Pulmonary artery endothelial cell (primary cell): ENCODE measurements at places on chromosomes 5 and 9. TPM values are rescaled to one million over a fixed set of nuclear protein-coding genes. Genes with fewer than 3 reads are reported as not detected.

DNA sequence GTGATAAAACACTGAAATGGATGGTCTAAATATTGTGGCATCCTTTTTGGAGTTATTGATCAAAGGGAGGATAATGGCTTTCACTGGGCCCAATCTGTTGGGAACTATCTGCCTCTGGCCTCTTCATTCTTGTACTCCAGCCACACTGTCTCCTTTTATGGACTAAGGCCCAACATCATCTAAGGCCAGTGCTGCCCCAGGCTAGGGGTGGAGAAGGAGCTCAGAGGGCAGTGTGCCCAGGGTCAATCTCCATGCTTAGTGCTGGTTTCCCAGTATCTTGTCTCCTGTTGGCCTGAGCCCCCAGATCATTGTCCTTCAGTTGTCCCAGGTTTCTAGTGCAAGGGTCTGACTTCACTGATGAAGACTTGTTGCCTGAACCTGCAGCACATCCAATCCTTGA lies 26.4 kb upstream of the JMY start:
- DNase-seq = no peak

CYLC2 gene
- total RNA-seq = not detected in 2 replicates

DNA sequence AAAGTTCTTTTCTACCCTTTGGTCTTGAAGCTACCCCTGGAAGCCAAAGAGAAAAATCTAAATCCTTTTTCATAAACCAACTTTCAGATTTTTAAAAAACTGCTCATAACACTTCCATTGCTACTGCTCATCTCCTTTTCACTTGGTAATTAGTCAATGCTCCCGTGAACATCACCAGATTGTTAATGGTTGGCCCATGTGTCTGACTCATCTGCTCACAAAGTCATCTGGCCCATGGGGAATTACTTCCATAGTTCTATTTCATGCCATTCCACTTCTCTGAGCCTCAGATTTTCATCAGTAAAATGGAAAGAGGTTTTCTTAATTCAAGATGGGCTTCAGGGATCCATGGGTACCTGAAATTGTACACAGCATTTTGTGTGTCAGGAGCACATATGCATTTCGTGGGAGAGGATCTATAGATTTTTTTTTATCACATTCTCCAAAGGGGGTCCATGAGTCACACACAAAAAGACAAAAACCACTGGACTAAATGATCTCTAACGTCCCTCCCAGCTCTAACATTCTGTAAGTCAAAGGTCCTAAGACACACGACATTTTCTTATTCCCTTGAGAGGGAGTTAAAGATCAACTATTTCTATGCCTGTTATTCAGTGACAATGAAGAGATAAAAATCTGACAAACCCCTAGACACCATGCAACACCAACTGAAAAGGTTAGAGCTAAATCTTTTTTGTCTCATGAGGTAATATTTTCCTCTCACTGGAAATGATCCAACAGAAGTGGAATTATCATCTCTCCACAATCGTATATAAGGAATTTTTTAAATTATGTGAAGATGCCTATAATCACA lies 75.4 kb downstream of the TEX10 start:
- DNase-seq = no peak

- DNase-seq = no peak
Observed at GRCh38 chr5:76582230-76583162, 40.7 kb downstream of the F2RL2 start.

DNA sequence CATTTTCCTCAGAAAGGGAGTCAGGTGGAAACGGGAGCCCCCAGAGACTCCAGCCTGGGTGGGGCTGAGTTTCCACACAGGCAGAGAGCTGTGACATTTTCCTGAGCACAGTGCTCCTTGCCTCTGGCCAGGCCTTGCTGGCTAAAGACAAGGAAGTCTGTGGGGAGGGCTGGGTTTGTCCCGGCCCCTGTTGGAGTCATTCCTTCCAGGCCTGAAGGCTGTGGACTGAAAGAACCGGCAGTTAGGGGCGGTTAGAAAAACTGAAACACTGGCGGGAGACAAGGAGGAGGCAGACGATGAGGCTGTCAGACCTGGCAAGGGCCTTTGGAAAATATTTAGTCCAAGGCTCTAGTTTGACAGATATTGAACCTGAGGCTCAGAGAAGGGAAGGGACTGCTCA lies 29.9 kb downstream of the COL15A1 start:
- DNase-seq = no peak

- DNase-seq = no peak
Observed at GRCh38 chr9:35828716-35829083, at the start of gene FAM221B. TSS of gene FAM221B (minus strand) at chr9:35828732. CDS start at chr9:35826161, 2,571 bp downstream.

DNM1 gene
- 0.33 and 0.39 TPM in 2 replicates for total RNA-seq

SPEF2 gene
- 0.88 and 0.92 TPM in 2 replicates for total RNA-seq

DNA sequence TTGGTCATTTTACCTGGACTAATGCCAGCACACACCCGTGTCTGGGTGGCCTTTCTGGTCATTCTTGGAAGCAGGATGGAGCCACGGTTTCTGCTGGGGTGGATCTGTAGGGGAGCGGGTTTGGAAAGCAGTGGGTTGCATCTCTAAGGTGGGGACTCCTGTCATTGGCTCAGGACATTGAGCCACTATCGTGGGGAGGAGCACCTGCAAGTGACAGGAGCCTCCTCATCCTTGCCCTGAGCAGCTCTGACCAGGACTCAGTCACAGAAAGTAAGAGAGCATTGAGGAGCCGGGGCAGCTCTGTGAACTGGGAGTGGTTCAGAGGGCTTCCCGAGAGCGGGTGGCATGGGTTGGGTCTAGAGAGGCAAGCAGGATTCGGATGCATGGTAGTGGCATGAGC lies 3.7 kb downstream of the B4GALT7 start:
- DNase-seq = no peak

DNA sequence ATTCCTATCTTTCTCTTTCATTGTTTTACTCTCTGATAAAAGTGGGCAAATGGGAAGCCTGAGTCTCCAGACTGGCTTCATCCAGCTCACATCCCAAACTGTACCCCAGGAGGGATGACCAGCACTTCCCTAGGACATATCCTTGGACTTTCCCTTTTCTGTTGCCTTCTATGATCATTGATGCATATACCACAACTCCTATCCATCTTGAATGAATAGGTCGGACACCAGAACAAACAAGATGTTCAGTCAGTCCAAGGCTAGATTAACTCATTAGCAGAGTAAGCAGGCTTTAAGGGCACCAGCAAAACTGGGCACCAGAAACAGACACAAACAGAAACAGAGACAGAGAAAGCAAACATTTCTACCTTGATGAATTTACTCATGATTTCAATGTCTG lies 159.1 kb upstream of the RGMB start:
- no peak for DNase-seq

DNA sequence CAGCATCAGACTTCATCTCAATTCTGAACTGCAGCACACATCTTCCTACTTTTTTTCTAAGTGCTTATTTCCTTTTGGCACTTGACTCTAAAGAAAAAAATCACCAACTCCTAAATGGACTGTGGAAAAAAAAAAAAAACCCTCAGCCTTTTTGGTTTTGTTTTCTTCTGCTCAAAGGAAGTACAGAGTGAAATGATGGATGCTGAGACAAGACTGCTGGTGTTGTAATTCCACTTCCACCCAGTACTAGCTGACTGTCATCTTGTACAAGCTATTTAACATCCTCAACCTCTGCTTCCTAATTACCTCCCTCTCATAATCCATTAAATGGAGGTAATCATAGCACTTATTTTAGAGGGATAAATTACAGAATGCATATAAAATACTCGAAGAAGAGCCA lies 171.5 kb upstream of the GNA14 start:
- DNase-seq = no peak

- no peak for DNase-seq
Observed at GRCh38 chr9:130858739-130859705, 24.0 kb downstream of the ABL1 start.

DNA sequence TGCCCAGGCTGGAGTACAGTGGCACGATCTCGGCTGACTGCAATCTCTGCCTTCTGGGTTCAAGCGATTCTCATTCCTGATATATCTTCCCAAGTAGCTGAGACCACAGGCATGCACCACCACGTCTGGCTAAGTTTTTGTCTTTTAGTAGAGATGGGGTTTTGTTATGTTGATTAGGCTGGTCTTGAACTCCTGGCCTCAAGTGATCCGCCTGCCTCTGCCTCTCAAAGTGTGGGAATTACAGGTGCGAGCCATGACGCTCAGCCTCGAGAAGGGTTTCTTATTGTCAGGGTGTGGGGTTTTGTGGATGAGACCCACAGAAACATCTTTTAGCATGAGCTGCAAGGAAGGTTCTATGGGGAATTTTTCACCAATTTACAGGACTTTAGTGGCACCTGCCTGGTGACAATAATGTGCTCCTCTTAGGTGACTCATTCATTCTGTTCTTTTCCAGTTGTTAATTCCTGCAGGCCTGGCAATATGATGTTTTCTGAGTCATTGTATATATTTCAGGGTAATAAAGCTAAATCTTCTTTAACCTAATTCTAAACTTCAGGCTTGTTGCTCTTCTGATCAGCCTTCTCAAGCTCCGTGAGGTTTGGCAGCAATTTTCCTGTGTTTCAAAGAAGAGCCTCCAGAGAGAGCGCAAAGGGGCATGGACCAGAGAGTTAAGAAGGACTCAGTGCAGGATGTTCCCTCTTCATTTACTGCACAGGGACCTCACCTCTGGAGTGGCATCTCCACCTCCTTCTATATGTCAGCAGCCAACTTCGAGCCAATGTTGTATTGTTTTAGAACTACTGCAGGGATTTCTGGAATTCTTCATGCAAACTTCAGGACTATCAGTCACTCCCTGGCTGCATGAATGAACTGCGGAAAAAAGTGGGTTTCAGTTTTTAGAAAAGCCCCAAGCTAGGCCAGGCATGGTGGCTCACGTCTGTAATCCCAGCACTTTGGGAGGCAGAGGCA lies 77.8 kb upstream of the ZNF618 start:
- DNase-seq = no peak

DNA sequence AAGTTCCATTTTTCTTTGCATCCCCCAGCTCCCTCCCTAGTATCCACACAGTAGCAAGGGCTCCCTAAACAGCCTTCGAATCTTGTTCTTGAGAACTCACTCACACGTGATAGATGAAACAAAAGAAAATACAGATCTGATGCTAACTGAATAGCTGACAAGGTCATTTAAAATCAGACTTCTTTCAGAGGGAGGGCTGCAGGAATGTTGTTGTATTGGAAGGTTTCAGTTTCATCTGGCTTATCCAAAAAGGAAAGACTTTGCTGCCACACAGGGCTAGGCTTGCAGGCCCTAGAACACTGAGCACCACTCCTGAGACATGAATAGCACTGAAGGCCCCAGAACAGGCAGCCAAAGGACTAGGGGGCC lies 3.2 kb downstream of the CD180 start:
- DNase-seq = no peak

IL9 gene
- not detected in 2 replicates for total RNA-seq

PCDHGA9 gene
- 1.2 and 1.8 TPM in 2 replicates for total RNA-seq

GRCh38 chr5:91378752-91379211 lies 4.3 kb downstream of the ARRDC3 start:
- no peak for DNase-seq

DNA sequence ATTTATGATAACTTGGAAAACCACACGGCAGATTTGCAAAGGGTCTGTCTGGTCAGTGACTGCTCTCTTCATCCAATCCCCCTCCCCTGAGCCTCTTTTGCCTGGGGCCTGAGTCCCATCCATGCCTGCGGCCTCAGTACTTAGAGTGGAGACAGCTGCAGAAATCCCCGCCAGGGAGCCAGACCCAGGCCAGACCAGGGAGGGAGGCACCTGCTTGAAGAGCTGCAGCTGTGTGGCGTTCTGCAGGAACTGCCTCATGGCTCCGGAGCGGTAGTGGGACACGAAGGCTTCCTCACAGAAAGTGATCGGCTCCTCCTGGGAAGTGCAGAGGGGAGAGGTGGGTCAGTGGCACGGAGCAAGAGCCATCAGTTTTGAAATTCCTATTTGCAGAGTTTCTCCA lies 101.6 kb downstream of the CRB2 start:
- no peak for DNase-seq

DNA sequence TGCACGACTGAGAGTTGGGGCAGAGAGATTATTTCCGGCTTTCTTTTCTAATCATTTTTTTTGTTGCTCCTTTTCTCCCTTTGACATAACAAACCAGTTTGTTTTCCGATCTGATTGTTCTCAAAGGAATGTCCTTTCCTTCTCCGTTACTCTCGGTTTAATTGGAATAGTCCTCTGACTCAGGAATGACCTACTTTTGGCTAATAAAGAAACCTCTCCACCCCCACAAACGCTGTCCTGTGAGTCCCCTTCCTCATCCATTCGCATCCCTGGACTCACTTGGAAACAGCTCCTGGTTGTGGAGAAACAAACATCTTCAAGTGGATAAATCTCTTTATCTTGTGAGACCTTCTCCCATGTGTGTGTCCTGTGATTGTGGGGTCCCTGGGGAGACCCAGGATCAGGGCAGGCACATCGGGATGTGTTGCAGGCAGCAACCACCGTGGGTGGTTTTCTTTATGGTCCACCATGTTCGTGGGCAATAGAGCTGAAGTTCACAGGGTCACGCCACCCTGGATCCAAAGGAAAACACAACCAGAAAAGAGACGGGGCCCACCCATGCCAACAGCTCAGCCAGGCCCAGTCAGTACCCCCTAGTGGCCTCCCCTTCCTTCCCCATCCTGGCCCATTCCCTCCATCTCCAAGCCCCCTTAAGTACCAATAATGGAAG lies 45.2 kb upstream of the NEK6 start:
- DNase-seq = no peak

DNA sequence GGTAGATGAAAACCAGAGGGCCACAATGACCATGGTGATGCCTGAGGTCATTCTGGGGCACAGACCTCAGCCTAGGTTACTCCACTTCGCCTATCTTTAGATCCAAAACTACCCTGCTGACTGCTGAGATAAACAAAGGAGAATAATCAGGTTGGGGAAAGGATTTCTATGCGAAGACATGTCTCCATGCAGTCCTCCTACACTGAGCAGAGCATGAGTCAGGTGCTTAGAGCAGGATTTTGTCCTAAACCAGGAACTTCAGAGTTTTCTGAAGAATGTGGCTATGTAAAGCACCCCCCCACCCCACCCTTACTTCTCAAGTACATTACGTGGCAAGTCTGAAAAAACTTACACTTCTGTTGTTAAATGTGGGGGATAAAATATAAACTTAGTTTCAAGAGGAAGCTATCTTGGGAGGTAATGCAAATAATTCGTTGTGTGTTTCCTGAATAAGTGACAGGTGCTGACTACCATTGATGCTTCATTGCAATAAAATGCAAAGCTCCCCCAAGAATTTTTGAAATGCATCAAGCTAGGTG lies 19.4 kb downstream of the PDCD1LG2 start:
- no peak for DNase-seq
